ENCODE measurements at places on chromosomes 1 and 21.

GRCh38 chr21:45983649-45983965 is 2.0 kb downstream of the COL6A1 start:
- no peak for DNase-seq

- DNase-seq, result no peak
These were observed 37.7 kb upstream of the GPR37L1 start for GRCh38 chr1:202084791-202085681.

DNA sequence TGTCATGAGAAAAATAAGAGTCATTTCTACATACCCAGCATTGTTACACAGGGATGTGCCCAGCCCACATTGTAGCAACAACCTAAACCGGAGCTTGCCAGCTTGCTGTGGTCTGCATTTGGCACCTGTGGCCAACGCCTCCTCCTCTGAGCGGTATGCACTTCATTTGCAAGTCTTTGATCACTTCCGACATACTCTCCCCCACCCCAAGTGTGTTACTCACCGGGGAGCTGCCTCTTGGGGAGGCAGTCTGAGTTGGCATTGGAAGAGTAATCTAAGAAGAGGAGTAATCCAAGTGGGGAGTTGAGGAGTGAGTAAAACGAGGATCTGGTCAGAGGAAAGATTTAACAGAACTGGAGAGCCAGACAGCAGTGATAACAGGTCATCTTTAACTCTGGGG is 3.8 kb downstream of the BCL9 start:
- peak; percentile 93 for DNase-seq

GRCh38 chr1:100265931-100266740 is at the start of gene RTCA:
RTCA (plus strand) TSS chr1:100266216; CDS start chr1:100266376, 160 bp downstream.
- DNase-seq, result peak; percentile 96

- DNase-seq, result no peak
These were observed 4.3 kb downstream of the OR2T10 start for GRCh38 chr1:248593226-248593625.

- DNase-seq, result no peak
These were observed 35.5 kb downstream of the USH2A start for GRCh38 chr1:216387782-216388181.

DNA sequence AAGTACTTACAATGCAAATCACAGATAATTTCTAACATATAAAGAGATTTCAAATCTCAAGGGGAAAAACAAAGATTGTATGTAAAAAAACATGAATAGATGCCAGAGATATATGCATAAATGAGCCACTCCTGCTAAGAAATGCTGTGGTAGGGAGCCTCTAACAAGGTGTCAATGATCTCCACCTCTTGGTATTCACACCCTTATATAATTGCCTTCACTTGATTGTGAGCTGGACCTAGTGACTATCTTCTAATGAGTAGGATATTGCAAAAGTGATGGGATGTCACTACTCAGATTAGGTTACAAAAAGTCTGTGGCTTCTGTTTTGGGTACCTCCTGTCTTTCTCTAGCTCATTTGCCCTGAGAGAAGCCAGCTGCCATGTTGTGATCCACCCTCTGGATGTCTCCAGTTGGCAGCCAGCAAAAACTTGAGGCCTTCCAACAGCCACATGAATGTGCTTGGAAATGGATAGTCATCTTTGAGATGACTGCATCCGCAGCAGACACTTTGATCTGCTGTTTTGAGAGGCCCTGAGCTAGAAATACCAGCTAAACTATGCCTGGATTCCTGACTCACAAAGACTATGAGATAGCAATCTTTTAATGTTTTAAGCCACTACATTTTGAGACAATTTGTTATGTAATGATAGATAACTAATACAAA is 196.1 kb upstream of the FGGY start:
- no peak for DNase-seq

- DNase-seq, result no peak
These were observed 497.1 kb downstream of the PTPRC start for GRCh38 chr1:199135901-199136300.

- no peak for DNase-seq
These were observed 44.4 kb downstream of the CACHD1 start for GRCh38 chr1:64514197-64514765.

DNA sequence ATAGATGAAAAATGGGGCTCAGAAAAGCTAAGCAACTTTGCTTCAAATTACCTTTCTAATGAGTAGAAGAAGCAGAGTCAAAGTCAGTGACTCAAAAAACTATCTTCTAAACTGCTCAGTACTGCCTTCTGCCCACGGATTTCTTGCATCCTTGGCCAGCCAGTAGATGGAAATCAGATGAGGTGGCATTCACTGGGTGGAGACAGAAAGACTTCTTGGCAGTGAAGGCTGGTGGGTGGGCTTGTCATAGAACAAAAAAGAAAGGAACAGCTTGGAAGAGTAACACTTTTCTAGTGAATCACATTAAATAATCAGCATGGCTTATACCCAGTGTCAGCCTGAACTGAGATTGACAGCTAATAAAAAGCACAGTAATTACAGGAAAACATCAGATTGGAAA is 170.7 kb downstream of the ST6GALNAC5 start:
- DNase-seq, result no peak

GRCh38 chr1:6028042-6028850 is 17.4 kb upstream of the KCNAB2 start:
- peak; percentile 70 for DNase-seq

DNA sequence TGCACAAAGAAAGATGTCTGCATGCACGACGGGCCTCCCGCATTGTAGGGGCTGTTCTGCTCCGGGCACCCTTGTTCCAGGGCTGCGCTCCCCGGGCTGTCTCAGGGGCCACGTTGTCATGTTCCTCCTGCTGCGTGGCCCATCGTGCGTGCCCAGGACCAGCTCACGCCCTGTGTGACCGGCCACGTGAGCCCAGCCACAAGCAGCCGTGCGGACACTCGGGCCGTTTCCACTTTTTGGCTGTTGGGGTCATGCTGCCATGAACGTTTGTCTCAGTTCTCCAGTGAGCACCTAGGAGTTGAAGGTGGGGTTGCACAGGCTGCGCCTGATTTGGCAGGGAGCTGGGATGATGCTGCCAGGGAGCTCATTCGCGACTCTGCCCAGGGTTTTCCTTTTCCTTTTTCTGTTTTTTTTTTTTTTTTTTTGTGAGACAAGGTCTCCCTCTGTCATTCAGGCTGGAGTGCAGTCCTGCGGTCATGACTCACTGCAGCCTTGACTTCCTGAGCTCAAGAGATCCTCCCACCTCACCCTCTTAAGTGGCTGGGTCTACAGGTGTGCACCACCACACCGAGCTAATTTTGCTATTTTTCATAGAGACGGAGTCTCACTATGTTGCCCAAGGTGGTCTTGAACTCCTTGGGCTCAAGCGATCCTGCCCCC is 17.4 kb downstream of the PDXK start:
- no peak for DNase-seq

GRCh38 chr1:196074182-196074581 is 534.1 kb downstream of the KCNT2 start:
- no peak for DNase-seq

DNA sequence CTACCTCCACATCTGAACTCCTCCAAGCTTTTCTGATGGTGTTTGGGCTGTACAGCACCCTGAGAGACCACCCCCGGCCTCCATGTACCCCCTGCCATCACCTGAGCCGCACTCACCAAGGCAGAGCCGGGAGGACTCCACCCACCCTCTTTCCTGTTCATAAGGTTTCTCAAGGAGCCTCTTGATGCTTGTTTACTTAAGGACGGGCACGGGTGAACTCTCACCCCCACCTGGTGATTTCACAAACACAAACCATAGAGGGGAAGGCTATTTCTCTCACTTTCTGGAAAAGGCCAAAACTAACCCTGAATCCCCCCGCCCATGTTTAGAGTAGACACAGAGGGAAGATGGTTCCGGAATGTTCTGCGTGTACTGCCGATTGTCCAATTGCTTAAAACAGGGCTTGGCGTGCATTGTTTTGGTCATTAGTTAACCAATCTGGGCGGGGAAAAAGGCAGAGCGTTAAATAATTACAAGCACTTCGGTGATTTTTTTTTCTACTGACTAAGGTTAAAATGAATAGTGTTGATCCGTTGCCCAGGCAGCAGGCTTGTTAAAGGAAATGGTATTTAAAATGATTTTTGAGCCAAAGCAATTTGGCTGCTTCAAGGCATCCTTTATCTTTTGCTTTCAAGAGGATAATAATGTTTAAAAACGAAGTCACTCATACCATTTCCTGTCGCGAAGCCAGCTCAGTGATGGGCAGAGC is 279.8 kb upstream of the VAMP3 start:
- no peak for DNase-seq

GRCh38 chr1:247482747-247483146 is 24.8 kb upstream of the OR2B11 start:
- no peak for DNase-seq

DNA sequence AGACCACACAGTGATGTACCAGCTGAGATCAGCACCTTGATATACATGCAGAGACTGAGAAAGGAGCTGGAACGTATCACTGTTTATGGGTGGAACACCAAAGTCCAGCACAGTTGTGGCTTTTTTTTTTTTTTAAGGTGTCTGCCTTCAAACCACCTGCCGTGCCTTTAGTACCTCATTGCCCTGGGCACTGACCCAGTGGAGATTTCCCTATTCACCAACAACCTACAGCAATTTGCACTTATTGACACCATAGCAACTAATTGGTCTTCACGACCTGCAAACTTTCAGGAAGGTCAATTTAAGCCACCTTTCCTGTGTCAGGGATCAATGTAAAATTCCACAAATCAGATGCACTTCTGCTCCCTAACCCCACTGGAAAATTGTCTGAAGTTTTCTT is 181.6 kb upstream of the ADGRL2 start:
- no peak for DNase-seq

- DNase-seq, result peak; percentile 70
These were observed 787 bp downstream of the JAK1 start for GRCh38 chr1:64965366-64966157.

DNA sequence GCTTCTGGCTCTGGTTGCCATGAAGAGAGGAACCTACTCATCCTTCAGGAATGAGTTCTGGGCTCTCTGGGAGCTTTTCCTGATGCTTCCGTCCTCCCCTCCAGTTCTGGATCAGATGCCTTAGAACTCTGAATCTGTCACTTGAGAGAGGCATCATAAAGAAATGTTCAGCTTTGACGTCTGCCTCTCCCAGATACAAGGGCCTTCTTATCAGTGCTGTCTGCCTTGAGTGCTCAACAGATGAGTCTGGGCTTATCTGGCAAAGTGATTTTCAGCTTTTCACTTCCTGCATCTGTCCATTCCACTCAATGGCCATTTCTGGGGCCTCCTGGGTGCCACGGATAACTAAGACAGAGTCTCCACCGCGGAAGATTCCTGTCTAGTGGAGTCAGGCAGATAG is 12.3 kb upstream of the OTUD3 start:
- DNase-seq, result no peak

- DNase-seq, result peak; percentile 81
These were observed 595 bp upstream of the CAP1 start for GRCh38 chr1:40039757-40040510.

GRCh38 chr1:21216835-21217811 is 40.4 kb upstream of the EIF4G3 start:
- DNase-seq, result peak; percentile 72

DNA sequence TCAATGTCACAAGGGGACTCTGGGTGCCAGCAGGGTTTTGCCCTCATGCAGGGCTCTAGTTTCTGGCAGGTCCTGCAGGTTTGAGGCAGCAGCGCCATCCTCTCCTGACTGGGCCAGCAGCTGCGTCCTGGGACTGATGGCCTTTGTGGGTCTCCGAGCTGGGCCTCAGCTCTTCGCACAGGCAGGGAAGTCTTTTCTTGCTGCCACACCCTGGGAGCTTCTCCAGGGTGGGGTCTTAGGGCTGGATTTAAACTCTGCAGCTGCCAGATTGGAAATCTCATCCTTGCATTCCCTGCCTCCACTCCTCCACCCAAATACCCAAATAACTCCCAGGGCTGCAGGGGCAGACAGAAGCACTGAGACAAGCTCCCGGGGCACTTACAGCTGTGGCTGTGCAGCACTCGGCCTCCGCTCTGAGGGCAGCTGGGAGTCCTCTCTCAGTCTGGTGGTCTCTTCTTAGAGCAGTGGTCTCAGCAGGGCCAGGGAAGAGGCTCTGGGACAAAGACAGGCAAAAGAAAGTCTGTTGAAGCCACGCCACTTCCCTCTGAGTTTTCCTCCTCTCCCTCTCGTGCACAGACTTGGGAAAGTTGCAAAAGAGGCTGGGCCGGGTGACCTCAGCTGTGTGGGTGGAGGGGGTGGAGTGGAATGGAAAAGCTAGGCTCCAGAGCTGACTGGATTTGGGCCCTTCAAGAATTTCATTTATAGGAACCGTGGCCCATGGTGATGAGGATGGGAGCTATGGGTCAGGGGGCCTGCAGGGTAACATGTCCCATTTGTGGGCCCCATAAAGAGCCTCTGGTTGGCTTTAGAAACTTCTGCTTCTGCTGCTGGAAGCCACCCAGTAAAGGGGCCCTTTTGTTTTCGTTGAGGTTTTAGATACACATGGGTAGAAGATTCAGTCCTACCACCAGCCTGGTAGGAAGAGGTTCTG is at the start of gene RAB7B:
Gene RAB7B, minus strand, starts transcription at position 525 of the 931 bp plus-strand sequence. CDS start 9,260 bp downstream, outside the sequence.
- DNase-seq, result no peak

- DNase-seq, result no peak
These were observed 38.3 kb upstream of the BCL10 start for GRCh38 chr1:85314726-85315125.

DNA sequence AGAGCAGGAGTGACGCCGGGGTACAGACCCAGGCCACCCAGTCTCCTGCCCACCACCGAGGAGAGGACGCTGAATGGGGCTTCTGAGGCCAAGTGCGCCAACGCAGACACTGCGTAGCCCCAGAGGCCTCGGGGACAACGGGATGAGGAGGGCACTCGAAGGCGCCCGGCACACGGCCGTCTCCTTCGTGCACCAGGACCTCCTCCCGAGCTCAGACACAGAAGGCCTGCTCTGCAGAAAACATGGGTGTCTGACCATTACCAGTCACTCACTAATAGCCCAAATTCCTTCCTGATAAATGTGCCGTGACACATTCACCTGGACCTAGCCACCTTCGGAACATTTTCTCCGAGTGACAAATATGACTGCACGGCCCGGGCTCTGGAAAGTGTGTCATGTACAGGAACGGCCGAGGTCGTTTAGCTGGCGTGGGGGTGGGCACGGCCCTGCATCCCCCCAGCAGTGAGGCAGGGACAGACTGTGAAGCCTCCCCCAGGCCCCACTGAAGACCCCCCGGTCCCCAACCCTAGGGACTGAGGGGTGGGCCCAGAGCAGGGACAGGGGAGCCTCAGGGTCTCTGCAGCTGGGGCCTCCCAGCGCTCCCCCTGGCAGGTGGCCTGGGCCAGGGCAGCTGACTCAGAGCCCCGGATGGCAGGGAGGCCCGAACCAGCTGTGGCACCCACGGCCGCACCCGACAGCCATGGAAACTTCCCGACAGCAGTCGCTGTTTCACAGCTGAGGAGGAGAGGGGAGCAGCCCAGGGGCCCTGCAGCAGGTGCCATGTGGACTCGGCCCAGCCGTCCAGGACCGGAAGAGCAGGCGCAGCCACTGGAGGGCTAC is 16.7 kb upstream of the COL6A2 start:
- DNase-seq, result no peak

DNA sequence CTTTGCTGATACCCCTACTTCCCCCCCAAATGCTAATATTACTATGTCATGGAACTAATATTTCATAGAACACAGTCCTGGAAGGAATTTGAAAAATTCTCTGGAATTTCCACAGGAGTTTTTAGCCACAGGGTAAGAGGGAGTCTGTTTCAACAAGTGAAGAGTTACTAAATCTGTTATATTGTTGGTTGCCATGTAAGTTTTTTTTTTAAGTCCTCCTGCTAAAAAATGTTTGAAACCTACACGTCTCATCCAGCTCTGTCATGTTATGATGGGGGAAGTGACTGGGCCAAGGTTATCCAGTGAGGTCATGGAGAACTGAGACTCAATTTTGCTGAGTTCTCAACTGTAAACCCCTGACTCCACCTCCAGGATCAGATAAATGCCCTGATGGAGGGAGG is 60.8 kb upstream of the USP24 start:
- DNase-seq, result no peak
